Cardiac atrium fibroblast (primary cell): ENCODE measurements at places on chromosomes 3 and 15. TPM values are rescaled to one million over a fixed set of nuclear protein-coding genes. Genes with fewer than 3 reads are reported as not detected.

The NUP210 gene
- 0.54 and 1.3 TPM in 2 replicates for total RNA-seq

The CADM2 gene
- not detected in 2 replicates for total RNA-seq

The TMC3 gene
- total RNA-seq: 0.32 TPM in 1 of 2 replicates, not detected in the other

The WDR82 gene
- total RNA-seq: 44.7 and 49.6 TPM in 2 replicates

The A4GNT gene
- total RNA-seq: not detected in 2 replicates

The SNRPN gene
- 82.3 and 85.4 TPM in 2 replicates for total RNA-seq

The ROPN1 gene
- not detected in 2 replicates for total RNA-seq

The FANCD2OS gene
- total RNA-seq: not detected in 2 replicates

The ADPRH gene
- total RNA-seq: 1.1 and 4.5 TPM in 2 replicates

The GNAT1 gene
- total RNA-seq: not detected in 2 replicates

The MME gene
- total RNA-seq: 55.6 and 80.3 TPM in 2 replicates

The TRIM42 gene
- not detected in 2 replicates for total RNA-seq

The SMAD6 gene
- total RNA-seq: 48.9 and 59.3 TPM in 2 replicates

The DNAH1 gene
- 2.3 and 2.9 TPM in 2 replicates for total RNA-seq

The NCK1 gene
- total RNA-seq: 58.5 and 60.7 TPM in 2 replicates

The RTP4 gene
- total RNA-seq: 0.18 and 1.9 TPM in 2 replicates

The GOLGA6A gene
- not detected in 2 replicates for total RNA-seq

The RHOV gene
- total RNA-seq: not detected in 2 replicates

The WNT5A gene
- 4.9 and 14.6 TPM in 2 replicates for total RNA-seq

The SETD5 gene
- 42.9 and 46.2 TPM in 2 replicates for total RNA-seq

The FBLN2 gene
- 485 and 859 TPM in 2 replicates for total RNA-seq

The TJP1 gene
- 33.7 and 51.6 TPM in 2 replicates for total RNA-seq

The ZNF35 gene
- 7.3 and 9.9 TPM in 2 replicates for total RNA-seq

The ACTR8 gene
- 22.7 and 45.0 TPM in 2 replicates for total RNA-seq

The CHRNA5 gene
- 0.49 TPM in 1 of 2 replicates, not detected in the other for total RNA-seq

The EID1 gene
- 192 and 202 TPM in 2 replicates for total RNA-seq

The GREM1 gene
- under 0.01 and 0.32 TPM in 2 replicates for total RNA-seq

The MB21D2 gene
- total RNA-seq: 7.2 and 7.3 TPM in 2 replicates

The FSTL1 gene
- total RNA-seq: 1,089 and 1,234 TPM in 2 replicates

The SOX2 gene
- not detected in 2 replicates for total RNA-seq

The VPS8 gene
- total RNA-seq: 17.7 and 24.6 TPM in 2 replicates

The CCR8 gene
- total RNA-seq: not detected in 2 replicates

The OR5K2 gene
- not detected in 2 replicates for total RNA-seq

The SNTN gene
- not detected in 2 replicates for total RNA-seq

The NAALADL2 gene
- 3.8 and 4.2 TPM in 2 replicates for total RNA-seq

The GALNT15 gene
- 12.3 and 13.4 TPM in 2 replicates for total RNA-seq

The TMCO5A gene
- total RNA-seq: not detected in 2 replicates
